AG09309 (cell line): ENCODE measurements at places on chromosomes 1 and 21.

DNA sequence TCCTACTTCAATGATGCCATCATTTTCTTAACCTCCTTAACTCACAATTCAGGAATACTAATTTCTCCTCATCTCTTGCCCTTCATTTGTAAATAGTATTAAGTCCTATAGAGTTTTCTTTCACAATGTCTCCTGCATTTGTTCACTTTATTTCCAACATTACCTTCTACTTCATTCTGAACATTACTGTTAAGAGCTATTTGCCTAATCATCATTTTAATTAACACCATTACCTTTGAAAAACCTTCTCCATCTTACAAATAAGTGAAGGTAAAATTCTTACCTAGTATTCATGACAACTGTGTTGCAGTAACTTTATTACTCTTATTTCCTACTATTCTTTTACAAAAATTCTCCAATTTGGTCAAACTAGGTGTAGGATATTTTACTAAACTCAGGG lies 137.7 kb downstream of the COQ8A start:
- no peak for DNase-seq

GRCh38 chr1:153374071-153374470 lies 1.4 kb downstream of the S100A12 start:
- DNase-seq: no peak

DNA sequence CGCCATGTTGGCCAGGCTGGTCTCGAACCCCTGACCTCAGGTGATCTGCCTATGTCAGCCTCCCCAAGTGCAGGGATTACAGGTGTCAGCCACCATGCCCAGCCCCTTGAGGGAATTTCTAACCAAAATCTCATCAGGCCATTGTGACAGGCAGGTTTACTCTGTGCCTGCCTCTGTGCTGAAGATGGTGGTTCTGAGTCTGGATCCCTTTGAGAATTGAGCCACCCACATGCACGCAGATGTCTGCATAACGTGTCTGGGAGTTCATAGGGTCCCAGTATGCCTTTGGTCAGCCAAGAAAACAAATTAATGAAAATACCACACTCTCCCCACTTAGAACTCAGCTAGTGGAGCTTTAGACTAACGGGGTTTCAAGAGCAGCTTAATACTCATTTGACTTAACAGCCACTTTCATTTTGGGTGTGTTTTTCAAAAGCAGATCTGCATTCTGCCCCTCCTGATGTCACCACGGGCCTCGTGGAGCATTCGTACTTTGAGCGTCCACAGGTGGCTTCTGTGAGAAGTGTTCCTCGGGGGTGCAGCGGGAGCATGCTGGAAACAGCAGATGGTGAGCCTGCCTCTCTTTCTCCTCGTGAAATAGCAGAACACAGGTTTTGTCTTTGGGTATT lies 45.3 kb downstream of the DIP2A start:
- no peak for DNase-seq

- DNase-seq: no peak
Measured at GRCh38 chr21:29933088-29933487, 6.7 kb downstream of the GRIK1 start.

GRCh38 chr1:109107785-109108184 lies 6.1 kb upstream of the ELAPOR1 start:
- DNase-seq: no peak

DNA sequence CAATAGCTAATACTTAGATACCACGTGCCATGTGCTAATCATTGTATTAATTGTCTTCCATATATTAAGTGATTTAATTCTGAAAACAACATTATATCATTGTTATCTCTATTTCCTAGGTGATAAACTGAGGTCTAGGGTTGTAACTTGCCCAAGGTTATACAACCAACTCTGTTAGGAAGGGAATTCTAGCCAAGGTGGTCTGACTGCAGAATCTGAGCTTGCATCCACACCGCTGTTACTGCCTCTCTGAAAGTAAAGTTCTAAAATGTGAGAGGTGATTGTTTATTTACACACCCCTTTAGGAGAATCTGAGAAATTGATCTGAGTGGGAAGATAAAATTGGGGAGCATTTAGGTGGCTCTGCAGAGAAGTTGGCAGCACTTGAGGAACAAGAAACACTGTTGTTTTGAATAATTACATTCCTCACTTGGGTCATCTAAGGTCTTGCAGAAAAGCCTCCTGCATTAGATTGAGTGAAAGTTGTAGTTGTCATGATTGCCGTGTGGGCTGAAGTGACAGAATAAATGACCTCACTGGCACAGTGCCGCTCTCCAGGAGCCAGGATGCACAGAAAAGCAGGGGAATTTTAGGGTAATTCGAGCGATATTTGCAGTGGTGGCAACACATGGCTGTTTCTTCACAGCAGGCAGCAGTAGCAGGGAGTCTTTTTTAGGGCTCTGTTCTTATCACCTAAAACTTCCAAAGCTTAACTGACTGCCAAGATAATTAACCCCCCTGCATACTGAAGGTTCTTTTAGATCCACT lies 121.7 kb downstream of the ADGRL4 start:
- no peak for DNase-seq

DNA sequence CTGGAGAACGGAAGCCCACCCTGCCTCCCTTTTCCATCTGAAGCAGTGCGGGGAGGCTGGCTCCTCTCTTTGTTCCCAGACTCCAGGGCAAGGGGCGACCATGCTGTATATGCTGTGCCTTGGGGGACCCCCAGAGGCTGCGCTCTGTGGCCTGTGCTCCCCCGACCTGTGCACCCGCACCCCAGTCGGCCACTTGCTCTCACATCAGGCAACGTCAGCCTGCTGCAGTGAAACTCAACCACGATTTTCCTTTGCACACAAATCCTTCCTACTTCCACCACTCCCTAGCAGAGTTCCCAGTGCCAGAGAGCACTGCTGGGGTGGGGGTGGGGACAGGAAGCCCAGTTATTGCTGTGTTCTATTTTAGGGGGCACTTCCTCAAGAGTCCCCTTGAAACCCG lies 52.5 kb downstream of the SIM2 start:
- DNase-seq: no peak
